GM19239 (cell line): ENCODE measurements at places on chromosomes 12 and 14.
A peak's percentile ranks its signal among the peaks of the same experiment; 100 is the strongest.

GRCh38 chr14:69321601-69322330, 61.8 kb downstream of the GALNT16 start:
- no peak for DNase-seq

- DNase-seq = peak; percentile 8
Observed at GRCh38 chr14:92105893-92106142, 564 bp downstream of the ATXN3 start.

- no peak for DNase-seq
Observed at GRCh38 chr12:127819056-127819455, 447.9 kb upstream of the TMEM132C start.

DNA sequence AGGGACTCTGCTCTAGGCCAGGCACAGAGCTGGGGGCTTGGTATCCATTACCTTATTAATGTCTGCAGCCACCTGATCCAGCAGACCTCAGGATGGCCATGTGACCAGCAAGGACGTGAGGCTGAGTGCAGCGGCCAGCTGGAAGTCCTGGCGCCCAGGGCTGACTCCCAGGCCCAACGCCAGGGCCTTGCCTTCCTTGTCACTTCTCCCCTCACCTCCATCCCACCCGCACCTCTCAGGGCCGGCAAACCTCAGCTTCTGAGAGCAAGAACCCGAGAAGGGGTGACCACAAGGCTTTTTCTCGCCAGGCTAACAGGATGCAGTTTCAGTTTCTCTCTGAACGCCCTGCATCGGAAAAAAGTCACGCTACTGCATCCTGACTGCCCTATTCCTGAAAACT, 15.4 kb downstream of the RAB35 start:
- DNase-seq = peak; percentile 65

GRCh38 chr14:69814397-69814796, 17.4 kb upstream of the SLC10A1 start:
- DNase-seq = no peak

DNA sequence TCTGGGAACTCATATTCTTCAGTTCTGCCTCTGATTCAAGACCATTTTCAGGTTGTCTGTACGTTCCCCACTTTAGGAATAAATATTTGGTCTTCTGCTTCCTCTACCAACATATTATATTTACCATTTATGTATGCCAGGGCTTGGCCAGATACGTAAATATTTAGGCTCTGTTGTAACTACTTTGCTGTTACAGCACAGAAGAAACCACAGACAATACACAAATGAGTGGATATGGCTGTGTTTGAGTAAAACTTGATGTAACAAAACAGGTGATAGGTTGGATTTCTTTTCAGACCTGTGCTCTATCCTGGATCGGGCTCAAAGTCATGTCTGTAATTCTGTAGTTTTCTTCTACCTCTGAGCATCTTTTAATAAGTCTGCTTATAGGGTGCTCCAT, 37.5 kb downstream of the RAP1B start:
- no peak for DNase-seq

DNA sequence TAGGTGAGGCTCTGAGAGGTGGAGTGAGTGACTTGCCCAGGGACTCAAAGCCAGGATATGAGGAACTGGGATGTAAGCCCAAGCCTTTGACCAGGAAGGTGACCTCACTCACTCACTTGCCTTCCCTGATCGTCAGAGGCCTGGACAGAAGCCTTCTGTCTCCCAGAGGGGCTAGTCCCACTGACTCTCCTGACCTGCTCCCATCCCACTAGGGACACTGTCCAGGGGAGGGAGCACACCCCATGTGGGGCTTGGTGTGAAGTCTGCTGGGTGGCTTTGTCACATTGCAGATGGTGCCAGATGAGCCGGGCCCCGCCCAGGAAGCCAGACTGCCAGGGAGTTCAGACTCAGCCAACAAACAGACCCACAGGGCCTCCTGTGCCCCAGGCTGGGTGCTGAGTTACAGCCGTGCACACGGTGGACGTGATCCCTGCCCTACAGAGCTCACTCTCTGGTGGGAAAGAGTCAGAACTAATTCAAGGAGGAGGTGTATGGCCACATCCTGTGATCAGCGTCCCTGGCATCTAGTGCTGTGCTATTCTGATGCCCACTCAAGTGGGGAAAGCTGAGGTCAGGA, 28.3 kb downstream of the MMAB start:
- DNase-seq = no peak

- no peak for DNase-seq
Observed at GRCh38 chr14:51917193-51917592, 56.8 kb downstream of the GNG2 start.

DNA sequence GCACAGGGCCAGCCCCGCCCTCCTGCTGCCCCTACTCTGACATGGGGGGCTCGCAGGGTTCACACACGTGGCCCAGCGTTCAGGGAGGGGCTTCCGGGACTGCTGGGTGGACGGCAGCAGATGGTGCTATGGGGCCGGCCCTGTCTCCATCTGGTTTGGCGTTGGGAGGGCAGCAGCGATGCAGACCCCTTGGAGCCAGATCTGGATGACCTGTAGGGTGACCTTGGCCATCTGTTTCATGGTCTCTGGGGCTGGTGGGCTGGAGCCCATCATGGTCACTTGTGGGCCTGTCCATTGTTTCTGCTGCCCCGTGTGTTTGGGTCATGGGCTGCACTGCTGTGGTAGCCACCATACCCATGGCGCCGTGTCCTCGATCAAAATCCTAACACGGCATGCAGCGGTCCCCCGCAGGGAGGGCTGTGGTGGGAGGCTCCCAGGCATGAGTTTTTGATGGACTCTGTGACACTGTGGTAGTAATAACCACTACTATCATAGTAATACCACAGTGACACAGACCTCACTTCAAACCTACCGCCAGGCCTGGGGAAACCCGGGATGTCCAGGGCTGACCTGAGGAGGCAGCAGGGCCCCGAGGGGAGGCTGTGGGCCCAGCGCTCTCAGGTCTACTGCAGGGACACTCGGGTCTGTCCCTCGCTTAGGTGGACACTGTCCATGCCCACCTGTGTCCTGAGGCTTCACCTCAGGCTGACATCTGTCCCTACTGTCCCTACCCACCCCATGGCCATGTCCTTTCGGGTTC, 359.4 kb downstream of the TMEM121 start:
- DNase-seq = no peak

- DNase-seq = peak; percentile 10
Observed at GRCh38 chr12:85036234-85036707, at the start of the genes LRRIQ1 and TSPAN19. Gene LRRIQ1 (plus strand): TSS chr12:85036351. CDS start chr12:85038177, 1,826 bp downstream. Gene TSPAN19 (minus strand): TSS chr12:85036277. CDS start chr12:85029946, 6,331 bp downstream.

- no peak for DNase-seq
Observed at GRCh38 chr14:28057359-28058296, 709.0 kb upstream of the FOXG1 start.

GRCh38 chr12:86229772-86230171, 26.4 kb downstream of the MGAT4C start:
- no peak for DNase-seq

DNA sequence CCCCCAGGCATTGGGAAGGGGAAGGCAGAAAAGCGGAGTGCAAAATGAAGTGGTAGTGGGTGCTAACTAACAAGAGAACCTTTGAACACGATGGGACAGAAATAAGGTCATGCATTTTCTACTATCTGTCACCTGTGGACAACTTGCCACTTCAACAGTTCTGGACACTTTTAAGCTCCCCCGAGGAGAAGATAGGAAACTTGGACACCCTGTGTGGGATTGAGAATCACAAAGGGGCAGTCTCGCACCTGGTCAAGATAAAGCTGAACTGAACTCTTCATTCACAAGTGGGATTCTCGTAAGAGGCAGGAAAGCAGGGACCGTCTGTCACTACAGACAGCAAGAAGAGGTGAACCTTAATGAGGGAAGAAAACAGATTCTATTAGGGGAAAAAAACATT, 51.6 kb downstream of the EIF2S3B start:
- DNase-seq = no peak

DNA sequence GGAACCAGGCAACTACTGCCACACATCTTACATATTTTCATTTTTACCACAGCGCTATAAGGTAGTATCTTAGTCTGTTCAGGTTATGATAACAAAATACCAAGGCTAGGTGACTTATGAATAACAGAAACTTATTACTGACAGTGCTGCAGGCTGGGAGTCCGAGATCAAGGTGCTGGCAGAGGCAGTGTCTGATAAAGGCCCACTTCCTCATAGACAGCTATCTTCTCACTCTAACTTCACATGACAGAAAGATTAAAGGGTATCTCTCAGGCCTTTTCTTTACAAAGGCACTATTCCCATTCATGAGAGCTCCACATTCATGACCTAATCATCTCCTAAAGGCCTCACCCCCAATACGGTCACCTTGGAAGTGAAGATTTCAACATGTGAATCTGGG, 59.8 kb upstream of the MDM1 start:
- no peak for DNase-seq

- DNase-seq = no peak
Observed at GRCh38 chr12:129064209-129064855, 211.1 kb downstream of the GLT1D1 start.

DNA sequence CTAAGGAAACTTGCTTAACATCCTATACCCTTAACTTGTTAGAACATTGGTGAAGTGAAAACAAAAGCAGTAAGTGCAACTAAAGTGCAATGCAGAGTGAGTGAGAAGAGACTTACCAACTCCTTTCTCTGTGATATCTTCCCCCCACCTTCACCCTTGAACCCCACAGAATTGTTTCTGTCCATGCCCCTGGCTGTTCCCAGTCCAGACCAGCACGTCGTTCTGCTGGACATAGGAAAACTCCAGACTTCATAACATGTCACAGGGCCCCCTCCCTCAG, 91.9 kb downstream of the DAD1 start:
- DNase-seq = no peak

GRCh38 chr14:74955229-74956026, at the start of gene PGF:
Gene PGF (minus strand): TSS chr14:74955597. CDS start chr14:74955242, 355 bp downstream.
- DNase-seq = peak; percentile 48

- peak; percentile 72 for DNase-seq
Observed at GRCh38 chr12:1553987-1554982, 40.1 kb downstream of the FBXL14 start.

DNA sequence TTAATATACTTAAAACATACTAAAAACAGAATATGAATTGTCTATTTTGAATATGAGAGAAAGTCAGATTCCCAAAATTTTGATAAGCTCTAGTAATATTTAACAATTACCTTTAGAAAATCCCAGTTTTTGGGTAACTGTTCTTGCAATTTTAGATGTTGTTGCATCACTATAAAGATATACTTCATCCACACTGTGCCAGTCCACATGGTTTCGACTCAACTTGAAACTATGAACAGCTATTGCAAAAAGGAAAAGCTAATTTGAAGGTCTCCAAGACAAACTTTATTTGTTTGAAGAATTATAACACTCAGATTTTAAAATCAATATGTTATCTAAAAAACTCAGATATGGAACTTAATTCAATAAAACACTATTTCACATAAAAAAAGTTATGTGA, 59.9 kb downstream of the DDHD1 start:
- DNase-seq = no peak

DNA sequence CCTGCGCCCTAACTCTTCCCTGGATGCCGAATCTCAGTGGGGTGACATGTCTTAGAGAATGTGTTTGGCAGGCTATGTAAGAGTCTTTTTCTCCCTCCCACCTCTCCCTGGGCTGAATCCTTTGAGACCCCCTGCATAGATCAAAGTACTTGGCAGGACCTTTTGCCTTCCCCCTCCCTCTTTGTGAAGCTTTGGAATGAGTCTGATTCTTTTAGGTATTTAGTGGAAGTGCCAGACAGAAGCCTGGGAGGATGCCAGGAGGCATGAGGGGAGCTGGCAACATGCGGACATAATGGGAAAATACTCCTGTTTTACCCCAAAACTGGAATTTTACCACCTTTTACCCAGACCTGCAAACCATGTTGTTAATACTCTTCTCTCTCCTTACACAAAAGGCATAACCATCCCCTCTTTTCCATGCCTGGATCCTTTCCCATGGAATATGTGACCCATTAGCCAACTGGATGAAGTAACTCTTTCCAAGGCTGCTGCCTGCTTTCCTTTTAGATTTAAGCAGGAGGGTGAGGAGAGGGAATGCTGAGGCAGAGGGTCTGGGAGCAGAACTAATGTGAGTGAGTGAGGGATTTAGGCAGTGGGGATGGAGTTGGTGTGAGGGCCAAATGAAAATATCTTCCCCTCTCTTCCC, 41.7 kb downstream of the TTLL5 start:
- DNase-seq = no peak

DNA sequence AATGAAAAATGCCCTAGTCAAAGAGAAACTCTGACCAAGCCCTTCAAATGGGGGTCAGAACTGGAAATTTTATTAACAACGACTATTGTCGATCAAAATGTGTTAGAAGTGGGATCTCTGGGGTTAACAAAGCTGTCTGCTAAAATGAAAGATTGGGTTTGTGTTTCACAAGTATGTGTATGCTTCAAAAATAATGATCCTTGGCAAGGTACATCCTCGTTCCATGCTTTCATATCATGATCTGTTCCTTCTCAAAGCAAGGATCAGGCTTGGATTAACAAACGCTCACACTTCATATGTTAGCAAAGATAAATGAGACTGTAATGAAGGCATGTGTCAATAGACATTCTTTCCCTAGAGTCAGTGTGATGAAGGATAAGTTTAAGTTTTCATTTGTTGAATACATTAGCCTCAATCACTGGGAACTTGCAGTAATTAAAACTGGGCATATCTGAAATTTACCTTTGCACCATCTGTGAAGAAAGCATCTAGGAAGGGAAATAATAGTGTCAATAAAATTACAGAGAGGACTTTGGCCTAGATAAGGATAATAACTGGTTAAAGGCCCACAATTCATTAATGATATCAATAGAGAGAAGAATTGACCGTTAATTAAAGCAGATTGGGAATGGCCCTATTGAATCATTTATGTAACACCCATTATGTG, 91.8 kb downstream of the RIN3 start:
- DNase-seq = no peak

DNA sequence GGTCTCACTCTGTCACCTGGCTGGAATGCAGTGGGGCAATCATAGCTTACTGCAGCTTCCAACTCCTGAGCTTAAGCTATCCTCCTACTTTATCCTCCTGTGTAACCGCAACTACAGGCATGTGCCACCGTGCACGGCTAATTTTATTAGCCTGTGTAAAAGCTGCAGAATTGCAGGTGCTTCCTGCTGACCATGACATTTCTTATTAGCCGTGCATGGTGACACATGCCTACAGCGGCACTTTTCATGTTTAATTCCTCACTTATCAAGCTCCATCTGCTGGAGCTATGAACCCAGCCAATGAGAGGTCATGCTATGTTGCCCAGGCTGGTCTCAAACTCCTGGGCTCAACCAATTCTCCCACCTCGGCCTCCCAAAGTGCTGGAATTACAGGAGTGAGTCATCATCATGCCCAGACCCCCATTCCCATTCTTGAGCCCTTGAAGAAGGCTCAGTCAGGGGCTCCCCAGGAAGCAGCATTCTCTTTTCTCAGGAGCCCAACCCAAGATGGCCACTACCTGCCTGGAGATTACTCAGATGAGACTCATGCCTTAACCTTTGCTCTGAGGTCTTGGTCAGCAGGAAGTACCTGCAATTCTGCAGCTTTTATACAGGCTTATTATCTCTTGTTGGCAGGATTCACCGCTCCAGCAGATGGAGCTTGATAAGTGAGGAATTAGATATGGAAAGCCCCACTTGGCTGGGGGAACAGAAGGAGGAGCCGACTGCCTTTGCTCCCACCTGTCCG, 503.2 kb downstream of the MED13L start:
- DNase-seq = no peak

DNA sequence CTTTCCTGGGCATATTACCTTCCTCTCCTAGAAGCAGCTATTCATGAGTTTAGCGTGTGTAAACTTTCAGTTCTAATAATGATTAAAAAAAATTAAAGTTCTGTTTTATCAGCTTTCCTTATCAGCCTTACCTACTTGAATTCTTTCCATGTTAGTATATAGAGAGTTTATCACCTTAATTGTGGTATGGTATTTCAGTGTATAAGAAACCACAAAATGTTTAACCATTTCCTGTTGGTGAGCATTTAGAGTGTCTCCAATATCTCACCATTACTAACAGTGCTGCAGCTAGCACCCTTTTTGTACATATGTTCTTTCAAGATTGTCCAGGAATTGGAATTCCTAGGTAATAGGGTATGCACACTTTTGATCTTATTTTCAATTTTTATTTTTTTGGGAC, 89.5 kb downstream of the FBXO33 start:
- DNase-seq = no peak
